ENCODE measurements at places on chromosomes 12 and 14.

DNA sequence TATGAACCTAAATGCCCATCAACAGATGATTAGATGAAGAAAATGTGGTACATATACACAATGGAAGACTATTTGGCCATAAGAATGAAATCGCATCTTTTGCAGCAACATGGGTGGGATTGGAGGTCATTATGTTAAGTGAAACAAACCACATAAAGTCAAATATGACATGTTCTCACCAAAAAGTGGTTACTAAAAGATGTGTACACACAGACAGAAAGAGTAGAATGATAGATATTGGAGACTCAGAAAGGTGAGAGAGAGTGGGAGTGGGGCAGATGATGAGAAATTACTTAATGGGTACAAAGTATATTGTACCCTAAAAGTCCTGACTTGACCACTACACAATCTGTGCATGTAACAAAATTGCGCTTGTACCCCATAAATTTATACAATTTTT lies 19.6 kb downstream of the VWF start:
- DNase-seq: no peak

DNA sequence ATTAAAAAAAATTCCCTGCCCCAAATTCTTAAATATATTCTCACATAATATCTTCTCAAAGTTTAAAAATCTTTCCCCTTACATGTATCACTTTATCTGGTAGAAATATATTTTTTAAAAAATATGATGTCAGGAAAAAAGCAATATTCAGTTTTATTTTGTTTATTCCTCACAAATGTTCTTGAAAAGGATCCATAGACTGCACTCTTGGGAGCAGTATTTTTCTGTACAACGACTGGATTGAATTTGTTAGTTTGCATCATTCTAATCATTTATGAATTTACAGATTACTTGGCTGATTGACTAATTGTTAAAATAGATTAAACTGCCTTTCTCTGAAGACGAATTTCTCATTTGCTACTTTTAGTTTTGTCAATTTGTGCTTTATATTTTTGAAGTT lies 468.1 kb upstream of the NOVA1 start:
- no peak for DNase-seq

GRCh38 chr12:46562625-46563225 lies 190.2 kb upstream of the SLC38A2 start:
- no peak for DNase-seq

DNA sequence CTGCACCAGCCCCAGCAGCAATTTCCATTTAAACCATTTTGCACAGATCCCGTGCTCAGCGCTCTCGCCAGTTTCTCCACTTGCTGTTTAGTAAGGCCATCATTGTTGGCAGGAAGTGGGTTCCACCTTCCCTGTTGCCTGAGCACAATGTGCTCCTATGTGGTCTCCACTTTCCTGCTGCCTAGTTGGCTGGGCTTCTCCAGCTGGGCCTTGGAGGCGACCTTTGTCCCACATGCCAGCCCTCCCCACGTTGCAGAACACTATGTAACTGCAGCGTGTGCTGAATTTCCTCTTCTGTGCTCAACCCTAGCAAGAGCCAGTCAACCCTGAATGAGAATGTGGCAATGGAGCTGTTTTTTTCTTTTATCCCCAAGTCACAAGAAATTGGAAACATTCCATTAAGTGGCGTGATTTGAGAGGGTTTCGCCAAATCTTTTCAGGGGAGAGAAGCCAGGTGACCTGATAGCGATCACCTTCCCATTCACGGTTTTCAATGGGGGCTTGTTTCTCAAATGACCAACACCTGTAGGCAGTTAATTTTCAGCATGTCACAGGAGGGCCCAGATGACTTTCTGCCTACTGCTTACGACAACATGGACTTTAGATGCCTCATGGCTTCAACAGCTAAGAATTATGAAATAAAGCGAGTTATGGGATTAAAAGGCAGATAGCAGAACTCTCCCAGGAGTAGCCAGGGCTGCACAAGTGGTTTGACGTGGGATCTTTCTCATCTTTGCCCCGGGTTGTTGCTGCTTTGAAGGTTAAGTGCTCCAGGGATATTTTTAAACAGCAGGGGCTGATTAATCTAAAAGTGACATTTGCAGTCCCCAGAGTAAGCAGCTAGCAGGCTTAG lies at the start of gene ACACB:
Gene ACACB, plus strand, starts transcription at position 830 of the 853 bp plus-strand sequence. CDS start 22,819 bp downstream, outside the sequence.
- no peak for DNase-seq

DNA sequence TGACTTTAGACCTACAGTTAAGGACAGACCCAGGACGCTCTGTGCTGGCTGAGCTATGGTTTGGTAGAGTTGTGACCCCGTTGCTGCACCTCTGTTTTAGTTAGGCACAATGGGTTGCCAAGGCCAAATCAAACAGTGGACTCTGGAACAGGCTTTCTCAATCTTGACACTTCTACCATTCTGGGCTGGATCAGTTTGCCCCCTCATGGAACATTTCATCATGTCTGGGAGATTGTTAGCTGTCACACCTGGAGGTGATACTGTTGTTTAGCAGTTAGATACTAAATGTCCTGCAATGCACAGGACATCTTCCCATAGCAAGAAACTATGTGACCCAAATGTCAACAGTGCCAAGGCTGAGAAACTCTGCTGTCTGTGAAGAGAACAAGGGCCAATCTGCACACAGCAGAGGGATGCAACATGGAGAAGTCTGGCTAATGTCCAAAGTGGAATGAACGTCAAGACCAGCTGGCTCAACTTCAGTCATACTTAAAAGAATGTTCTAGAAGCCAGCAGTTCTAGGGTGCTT lies 65.6 kb upstream of the DICER1 start:
- DNase-seq: no peak

DNA sequence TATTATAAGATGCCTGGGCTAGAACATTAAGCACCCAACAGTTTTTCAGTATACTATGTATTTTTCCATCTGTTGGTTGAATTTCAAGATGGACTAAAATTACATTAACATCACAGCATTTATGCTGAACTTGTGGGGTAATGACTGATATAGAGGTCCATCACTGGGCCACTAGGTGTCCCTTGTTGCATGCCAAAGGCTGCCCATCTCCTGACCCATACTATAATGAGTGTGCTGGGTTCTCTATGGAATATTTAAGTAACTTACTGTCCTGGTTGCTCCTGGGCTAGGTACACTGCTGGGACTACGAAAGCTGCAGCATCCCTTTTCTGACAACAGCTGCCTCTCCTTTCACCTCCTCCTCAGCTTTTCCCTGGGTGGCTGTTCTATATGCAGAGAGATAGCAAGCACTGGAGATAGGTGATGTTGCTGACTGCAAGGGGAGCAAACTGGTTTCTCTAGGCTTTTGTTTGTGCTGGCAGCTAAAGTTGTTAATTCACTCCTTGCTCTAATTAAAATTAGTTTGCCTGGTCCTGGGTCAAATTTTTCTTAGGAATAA lies 138.6 kb upstream of the TRHDE start:
- no peak for DNase-seq

GRCh38 chr12:48686615-48687334 lies 4.7 kb upstream of the KANSL2 start:
- DNase-seq: no peak

GRCh38 chr12:78240827-78241226 lies 410.1 kb downstream of the NAV3 start:
- no peak for DNase-seq

DNA sequence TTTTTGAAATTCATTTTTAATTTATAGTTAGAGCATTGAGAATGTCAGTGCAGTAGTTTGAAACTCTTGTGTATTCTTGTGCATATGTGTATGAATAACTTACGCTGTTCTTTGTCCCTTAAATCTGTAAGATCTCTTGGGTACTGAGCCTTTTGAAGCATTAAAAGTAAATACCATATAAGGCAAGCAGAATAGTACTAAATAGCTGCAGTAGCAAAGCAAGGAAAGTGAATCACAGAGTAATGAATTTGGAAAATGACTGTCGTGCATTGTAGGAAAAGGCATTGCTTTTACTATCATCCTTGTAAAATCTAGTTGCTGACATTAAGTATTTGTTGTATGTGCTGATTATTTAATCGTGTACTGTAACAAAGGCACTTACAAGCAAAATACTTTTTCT lies 12.1 kb downstream of the CNOT2 start:
- no peak for DNase-seq

GRCh38 chr12:74584483-74585062 lies 46.9 kb downstream of the ATXN7L3B start:
- no peak for DNase-seq

DNA sequence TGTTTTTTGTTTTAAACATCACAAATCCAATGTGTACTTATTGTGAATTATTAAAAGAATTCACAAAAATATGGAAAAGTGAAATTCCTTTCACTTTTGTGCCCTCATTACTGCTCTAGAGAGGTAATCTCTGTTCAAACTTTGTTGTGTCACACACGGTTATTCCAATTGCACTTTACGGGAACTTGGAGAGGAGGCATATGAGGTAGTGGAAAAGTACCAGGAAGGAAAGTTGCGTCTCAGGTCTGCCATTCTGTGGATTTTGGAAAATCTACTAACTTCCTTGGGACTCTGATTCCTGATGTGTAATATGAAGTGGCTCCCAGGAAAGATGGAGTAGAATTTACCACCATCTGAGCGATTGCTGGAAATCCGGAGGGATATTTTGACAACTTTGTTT lies 90.9 kb upstream of the DCN start:
- no peak for DNase-seq

DNA sequence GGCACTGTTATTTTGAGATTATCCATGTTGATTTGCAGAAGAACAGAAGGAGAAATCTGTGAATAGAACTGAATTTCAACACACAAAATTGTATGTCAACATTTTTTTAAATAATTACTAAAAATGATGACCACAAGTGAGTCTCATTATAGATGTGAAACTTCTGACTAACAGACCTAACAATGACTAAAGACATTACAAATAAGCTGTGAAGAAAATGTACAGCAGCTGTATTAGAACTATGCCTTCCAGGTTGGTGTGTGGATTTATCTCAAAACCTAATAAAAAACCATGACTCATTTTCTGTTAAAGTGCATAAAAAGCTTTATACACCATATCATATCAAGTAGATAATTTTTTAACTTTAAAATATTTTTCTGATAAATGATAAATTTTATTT lies 22.5 kb upstream of the FOXG1 start:
- no peak for DNase-seq
